Frontal cortex (tissue), 4 donors: ENCODE measurements at places on chromosomes 5 and 9. TPM values are rescaled to one million over a fixed set of nuclear protein-coding genes. Genes with fewer than 3 reads are reported as not detected.

DNA sequence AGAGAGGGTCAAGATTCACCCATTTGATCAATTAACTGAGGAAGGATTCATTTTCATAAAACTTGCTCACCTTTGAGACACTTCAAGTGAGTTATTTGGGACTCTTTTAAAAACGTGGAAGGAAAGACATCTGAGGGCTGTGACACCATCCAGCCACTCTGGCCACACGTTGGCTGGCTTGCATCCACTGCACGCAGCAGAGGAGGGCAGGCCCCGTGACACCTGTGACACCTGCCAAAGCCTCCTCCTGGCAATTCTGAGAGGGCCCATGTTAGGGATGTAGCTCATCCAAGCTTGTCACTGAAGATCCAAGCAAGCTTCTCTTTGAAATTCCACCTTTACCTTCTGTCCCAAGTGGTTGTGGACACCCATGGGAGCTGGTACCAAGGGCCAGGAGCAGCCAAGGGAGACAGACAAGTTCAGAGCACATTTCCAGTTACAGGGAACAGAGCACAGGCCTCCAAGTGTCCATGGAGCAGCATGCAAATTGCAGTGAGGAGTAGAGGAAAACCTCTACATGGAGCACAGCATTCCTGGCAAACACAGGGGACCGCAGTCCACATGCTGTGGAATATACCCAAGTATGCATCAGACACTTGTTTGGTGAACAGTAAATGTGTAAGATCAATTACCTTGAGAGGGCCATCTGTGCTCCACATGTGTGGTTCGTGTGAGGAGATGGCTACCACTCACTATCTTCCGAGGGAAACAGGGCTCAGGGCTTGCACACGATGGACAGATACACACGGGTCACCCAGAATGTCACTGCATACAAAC is 4.8 kb downstream of the PRSS3 start:
- no peak for DNase-seq

DNA sequence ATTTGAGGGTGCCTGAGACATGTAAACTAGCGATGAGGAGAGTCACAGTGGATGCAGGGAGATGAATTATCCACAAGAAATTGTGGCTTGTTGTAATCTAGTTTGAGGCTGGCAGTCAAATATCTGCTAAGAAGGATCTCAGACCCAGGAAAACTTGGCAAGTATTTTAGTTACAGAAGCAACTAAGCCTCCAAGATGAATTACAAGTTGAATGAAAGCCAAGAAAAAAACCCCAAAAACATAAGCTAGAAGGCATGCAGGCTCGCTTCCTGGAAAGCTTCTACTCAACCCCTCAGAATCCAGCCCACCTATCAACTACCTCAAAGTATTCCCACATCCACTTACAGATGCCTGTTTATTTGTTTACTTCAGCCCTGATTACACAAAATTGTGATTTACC is 696.9 kb downstream of the MAT2B start:
- DNase-seq = no peak

DNA sequence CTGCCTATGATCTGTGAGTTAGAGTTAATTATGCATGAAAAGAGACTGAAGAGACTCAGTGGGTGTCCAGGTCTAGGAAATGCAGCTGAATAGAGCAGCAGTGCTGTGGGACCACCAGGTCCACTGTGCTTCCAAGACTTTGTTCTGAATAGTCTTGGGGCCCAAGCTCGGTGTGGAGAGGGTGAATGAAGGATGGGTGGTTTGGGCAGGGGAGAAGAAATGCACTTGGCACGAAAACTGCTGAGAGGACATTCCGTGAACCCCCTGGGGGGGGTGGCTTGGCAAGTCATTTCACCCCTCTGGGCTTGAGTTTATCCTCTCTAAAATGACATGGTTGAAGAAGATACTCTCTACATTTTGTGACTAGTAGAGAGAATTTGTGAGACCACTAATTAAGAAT is 36.0 kb upstream of the GOLPH3 start:
- no peak for DNase-seq

MARVELD2 gene
- total RNA-seq = 0.41 TPM

KIF4B gene
- 0.41 TPM for total RNA-seq

DNA sequence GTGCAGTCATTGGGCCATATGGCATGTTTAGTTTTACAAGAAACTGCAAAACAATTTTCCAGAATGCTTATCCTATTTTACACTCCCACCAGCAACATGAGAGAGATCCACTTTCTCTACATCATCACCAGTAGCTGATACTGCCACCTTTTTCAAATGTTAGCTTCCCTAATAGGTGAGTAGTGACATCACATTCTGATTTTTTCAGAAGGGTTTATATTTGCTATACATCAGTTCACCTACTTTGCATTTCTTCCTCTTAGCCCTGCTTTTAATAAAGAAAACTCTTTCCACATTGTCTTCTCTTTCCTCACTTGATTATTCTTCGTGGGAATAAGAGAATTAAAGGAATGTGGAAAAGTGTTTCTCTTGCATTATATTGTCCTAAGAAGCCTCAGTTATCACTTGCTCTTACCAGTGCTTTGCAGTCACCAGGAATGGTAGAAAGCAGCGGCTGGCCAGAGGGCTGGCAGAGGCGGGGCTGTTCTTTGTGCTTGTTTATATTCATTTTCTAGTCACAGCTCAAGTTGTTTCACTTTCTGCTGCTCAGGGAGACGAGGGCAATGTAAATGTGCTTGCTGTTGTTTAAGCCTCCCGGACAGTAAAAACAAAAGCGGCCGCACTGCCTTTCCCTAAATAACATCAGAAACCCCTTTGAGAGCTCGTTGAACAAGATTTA is 164.8 kb downstream of the HSD17B3 start:
- DNase-seq = no peak

IGIP gene
- total RNA-seq = 7.7 TPM

GRCh38 chr5:32076699-32077695 is 97.1 kb downstream of the GOLPH3 start:
- no peak for DNase-seq

TCF7 gene
- 0.41 TPM for total RNA-seq

GRCh38 chr5:39249069-39249468 is 29.7 kb upstream of the FYB1 start:
- no peak for DNase-seq

GRCh38 chr5:1130218-1130946 is 18.5 kb upstream of the SLC12A7 start:
- DNase-seq = no peak

DNA sequence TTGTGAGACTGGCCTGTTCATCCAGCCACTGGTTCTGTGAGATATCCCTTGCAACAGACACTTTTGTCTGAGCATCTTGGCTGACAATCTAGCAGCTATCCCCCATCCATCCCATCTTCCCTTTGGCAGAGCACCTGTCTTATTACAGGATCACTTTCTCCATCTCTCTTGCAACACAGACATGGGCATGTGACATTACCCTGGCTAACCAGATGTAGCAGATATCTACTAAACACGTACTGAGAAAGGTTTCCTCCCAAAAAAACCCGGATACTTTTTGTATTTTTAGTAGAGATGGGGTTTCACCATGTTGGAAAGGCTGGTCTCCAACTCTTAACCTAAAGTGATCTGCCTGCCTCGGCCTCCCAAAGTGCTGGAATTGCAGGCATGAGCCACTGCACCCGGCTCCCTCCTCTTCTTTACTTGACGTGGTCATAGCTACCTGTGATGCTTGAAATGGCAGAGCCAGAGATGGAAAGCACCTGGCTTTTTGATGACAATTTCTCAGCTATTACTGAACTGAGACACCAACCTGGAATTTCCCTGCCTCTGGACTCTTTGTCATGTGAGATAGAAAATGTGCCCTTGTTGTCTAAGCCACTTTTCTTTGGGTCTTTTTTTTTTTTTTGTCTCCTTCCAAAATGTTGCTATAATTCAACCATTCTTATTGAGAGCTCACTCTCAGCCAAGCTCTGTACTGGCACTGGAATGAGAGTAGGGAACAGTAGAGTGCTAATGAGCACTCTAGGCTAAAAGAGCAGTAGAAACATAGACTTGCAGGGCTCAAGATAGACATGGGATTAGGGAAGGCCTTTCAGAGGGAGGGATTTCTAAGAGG is 32.6 kb downstream of the FNBP1 start:
- DNase-seq = no peak

MEGF10 gene
- 33.0 TPM for total RNA-seq

GTF3C5 gene
- total RNA-seq = 31.0 TPM

DNA sequence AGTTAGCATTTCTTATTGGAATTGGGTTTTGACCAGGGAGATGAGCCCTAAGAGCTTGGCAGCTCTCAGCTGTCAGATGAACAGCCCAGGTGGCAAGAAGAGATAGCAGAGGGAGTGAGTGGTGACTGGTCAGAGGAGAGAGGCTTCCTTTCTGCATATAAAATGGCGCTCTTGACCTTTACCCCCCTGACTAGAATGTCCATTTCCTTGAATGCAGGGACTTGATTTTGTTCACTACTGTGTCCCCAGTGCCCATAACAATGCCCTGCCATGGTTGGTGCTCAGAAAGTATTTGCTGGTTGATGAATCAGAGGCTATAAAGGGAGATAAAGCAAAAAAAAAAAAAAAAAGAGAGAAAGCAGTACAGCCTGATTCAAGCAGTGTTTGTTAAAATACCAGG is 7.2 kb downstream of the CHMP5 start:
- no peak for DNase-seq

ADRB2 gene
- total RNA-seq = 0.82 TPM

- DNase-seq = no peak
Measured at GRCh38 chr5:75928992-75929391, 154.2 kb upstream of the SV2C start.

GRCh38 chr5:127586066-127586770 is 62.7 kb upstream of the CTXN3 start:
- no peak for DNase-seq

C9orf72 gene
- total RNA-seq = 53.0 TPM

DNA sequence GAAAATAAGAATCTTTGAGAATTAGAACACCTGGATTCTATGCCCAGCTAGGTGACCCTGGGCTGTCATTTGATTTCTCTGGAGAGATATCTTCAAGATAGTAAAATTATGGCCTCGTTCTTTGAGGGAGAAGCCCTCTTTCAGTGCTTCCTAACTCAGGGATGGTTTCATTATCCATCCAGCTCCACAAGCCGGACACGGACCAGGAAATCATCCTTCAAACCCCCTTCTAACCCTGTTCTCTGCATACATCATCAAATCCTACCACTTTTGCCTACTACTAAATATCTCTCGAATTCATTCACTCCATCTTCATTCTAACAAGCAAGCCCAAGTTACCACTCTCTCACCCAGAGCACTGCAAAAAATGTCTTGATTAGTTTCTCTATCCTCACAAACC is 57.2 kb downstream of the MAPKAP1 start:
- DNase-seq = no peak

DNA sequence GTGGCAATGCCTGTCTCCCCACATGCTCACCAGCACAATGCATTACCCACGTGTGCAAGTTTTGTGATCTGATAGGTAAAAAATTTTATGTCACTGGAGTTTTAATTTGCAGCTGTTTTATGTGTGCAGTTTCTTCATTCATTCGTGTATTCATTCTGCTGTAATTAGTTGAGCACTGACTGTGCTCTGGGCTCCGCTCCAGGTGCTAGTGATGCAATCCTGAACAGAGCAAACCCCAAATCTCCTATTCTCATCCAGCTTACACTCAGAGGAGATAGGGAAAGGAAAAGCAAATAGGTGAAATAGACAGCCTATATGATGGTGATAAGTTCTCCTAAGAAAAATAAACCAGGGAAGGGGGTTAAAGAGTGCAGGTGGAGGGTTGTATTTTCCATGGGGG is 148.4 kb downstream of the TENT4A start:
- DNase-seq = no peak

- no peak for DNase-seq
Measured at GRCh38 chr9:128528445-128529160, 23.8 kb upstream of the SPTAN1 start.

DNA sequence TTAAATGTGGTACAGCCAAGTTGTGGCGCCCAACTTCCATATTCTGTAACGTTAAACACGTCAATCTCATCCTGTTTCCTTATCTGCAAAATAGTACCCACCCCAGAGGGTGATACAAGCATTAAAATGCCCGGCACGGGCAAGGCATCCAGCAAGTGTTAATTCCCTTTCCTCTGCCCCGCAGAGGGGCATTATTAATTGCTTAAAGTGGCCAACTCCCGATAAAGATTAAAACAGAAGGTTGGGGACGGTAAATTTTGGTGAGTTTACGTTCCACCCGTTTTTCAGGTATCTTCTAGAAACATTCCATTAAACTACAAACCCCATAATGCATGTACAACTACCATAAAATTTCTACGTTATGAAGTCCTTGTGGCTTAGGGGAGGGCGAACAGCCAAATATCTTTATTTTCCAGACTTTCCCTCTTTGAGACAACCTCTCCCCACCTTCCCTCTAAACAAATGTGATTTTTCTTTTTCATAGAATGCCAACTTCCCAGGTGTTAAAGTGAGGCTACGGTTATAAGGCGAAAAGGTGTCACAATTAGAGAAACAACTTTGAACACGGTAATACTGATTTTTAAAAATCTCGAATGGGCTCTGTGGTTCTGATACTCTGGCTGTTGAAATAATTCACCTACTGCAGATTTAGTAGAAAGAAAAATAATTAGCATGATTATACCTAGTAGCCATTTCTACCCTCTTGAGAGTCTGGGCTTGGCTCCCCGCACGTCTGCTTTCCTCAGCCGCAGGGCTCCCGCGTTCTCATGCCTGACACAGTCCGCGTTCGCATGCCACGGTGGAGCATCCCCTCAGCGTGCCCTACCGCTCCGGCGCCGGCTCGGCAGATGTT is 1.2 kb upstream of the GPBP1 start:
- DNase-seq = no peak

DNA sequence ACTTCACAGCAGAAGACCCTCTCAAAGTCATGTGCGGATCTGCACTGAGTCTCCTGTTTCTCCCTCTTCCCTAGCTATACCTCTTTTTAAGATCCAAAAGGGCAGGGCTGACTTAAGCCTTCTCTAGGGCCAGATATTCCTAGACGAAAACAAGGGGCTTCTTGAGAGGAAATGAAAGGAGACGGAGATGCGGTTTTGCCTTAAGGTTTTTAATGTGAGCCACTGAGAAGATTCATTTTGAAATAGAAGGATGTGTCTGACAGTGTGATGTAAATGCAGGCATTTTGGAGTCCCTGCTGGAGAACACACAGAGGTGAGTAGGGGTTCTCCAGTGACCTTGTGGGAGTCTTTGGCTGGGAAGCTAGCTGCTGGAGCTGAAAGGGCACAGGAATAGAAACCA is 15.6 kb upstream of the IL12B start:
- no peak for DNase-seq

ADGRD2 gene
- total RNA-seq = not detected

KCNV2 gene
- not detected for total RNA-seq

DNA sequence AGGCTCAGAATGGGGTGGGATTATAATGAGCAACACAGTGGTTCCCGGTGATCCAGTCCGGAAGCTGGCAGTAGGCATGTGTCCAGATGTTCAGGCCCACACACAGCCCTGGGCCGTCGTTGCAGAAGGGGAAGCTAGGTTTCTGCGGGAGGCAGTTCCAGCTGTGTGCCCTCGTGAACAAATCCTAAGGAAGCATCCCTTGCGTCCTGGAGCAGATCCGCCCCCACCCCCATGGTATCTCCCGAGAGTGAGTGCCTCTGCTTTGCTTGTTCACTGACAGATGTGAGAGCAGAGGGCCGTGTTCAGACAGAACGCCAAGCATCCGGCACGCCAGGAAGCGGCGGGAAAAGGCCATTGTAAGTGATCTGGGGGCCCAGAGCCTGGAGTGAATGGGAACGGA is 104.8 kb downstream of the PDE6A start:
- no peak for DNase-seq

GDA gene
- total RNA-seq = 21.6 TPM
